ENCODE measurements at places on chromosomes 6 and 20.

GRCh38 chr6:118542184-118542952 is 5.7 kb upstream of the PLN start:
- DNase-seq = no peak

DNA sequence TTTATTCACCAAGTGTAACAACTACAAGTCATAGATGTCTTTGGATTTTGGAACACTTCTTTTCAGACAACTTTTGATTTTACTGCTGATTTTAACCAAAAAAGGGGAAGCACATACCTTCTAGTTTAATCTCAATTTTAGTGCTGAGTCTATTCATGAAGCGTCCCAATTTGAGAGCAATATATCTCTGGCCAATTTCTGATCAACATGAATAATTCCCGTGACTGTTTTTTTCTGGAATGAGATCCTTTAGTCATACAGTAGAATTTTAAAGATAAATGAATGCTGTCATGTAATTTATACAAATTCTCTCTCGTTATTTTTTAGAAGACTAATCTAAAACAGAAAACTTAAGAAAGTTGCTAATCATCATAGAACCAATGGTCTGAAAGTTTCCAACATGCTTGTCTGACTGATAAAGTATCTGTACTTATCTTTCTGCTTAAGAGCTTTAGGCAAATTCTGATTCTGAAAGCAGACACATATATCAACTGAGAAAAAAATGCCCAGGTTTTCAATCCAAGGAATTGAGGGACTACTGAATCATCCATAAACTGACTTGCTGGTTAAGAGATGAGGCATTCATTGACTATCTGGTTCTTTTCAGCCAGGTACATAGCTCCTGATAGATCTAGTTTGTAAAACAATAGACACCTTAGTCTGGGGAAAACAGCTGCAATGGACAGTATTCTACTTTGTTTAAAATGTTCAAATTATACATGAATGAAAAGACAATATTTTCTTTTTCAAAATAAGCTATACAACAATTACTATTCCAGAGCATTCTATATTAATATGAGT is 657.5 kb downstream of the RFPL4B start:
- no peak for DNase-seq

DNA sequence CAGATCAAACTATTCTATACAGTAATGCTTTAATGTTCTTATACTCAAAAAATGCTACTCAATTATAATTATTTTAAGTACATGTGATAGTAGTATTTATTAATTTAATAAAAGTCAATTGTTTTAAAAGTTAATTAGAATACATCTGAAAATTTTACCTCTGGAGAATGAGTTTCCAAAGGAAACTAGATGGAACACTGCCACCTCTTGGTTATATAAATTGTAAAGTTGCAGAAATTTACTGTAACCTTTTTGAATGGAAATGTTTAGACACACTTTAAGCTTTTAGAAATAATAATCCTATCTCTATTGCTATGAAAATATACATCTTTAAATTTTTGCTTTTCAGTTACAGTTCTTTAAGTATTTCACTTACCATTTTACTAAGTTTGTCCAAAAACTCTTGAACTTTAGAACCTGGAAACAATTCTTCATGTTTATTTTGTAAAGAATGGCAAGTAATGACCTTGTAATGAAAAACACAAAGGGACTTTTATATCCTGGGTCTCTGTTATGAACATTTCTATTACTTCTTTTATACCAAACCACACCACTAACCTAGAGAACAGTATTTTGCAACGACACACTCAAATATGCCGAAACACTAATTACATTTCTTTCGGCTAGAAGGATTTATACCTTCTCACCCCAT is 10.9 kb upstream of the BMP5 start:
- no peak for DNase-seq

DNA sequence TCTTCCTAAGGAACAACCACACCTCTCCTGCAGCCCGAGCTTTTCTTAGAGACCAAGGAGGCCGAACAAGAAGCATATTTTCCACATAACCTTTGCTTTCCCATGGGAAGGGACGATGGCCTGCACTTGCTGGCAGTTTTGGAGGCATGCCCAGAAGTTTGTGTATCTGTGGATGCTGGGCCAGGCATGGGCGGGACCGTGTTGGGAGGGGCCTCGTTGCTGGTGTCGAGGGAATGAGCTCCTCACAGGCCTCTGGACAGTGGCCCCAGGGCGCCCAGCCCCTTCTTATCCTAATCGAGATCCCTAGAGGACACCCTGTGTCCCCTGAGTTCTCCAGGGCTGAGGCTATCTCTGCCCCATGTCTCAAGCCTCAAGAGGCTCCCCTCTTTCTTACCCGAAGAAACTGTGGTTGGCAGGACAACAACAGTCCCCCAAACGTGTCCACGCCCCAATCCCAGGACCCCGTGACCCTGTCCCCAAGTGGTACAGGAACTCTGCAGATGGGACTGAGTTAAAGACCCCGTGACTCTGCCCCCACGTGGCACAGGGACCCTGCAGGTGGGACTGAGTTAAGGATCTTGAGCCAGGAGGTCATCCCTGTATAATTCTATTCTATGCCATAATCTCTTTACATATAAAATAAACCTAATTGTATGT is 99.5 kb upstream of the BHLHE23 start:
- DNase-seq = no peak

- no peak for DNase-seq
Observed at GRCh38 chr20:11229772-11230171, 556.0 kb upstream of the JAG1 start.

GRCh38 chr6:30378290-30378937 is 33.5 kb downstream of the RPP21 start:
- DNase-seq = no peak

GRCh38 chr6:32883789-32884188 is 29.8 kb downstream of the PSMB9 start:
- no peak for DNase-seq

GRCh38 chr20:62236200-62236599 is 2.1 kb upstream of the OSBPL2 start:
- DNase-seq = no peak

DNA sequence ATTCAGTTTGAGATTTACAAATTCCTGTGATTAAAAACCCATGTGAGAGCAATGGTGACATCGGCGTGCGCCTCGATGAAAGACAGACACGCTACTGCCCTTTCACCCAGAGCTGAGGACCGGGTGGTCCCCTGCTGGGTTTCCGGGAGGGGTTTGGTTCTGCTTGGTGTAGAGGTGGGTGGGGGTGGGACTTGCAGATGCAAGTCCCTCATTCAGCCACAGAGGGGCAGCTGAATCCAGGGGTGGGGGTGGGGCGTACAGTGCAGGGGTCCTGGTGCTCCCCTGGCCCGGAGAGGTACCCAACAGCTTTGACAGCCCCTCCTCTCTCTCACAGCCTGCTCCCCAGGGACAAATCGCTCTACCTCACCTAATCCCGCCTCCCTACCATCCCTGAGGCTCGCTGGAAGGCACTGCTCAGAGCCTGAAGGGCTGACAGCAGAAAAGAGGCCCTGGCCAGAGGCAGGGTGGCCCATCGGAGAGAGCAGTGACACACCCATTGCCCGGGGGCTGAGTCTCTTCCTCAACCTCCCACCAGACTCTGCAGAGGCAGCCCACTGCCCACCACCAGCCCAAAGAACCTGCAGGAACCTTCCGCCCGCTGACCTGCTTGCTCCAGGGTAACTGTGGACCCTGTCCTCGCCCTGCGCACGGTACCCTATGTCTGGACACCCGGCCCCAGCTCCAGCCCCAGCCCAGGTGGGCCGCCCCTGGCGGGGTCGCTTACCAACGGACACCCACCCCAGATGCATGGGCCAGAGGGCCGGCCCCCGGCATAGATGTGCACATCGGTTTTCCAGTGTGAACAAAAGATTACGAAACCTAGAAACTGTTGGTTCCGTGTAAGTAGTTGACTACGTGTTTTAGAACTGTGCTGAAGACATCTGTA is 118.4 kb downstream of the JPH2 start:
- no peak for DNase-seq

GRCh38 chr20:57584768-57585461 is 24.0 kb downstream of the PCK1 start:
- no peak for DNase-seq

- DNase-seq = no peak
Observed at GRCh38 chr20:62161347-62161746, 17.8 kb downstream of the SS18L1 start.

DNA sequence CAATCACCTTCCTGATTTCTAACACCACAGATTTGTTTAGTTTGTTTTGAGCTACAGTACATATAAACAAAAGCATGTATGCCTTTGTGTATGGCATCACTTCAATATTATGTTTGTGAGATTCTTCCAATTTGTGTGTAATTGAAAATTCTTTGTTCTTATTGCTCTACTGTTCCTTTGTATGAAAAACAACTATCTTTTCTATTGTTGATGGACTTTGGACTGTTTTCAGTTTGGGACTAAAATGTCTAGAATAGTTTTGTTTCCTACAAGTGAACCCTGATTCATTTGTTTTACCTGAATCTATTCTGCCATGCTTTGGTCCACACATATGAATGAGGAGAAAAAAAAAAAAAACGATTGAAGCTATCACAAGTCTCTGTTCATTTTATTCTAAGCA is 21.2 kb upstream of the ZNF184 start:
- DNase-seq = no peak

DNA sequence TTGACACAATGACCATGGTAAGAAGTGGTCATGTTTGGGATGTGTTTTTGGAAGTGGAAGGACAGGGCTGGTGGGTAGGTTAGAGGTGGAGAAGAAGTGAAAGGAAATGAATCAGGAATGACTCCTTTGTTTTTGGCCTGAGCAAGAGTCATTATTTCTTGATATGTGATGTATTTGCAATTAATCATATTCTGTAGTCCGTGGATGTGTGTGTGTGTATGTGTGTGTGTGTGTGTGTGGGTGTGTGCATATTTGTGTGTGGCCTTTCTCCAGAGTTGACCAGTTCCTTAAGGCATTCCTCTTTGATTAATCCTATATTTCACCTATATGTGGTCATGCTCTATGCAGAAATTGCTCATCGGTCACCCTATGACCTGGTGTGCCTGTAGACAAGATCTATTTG is 130.7 kb downstream of the UTRN start:
- DNase-seq = no peak

GRCh38 chr6:31945507-31946369 is at the start of gene CFB:
TSS of gene CFB (plus strand) at chr6:31946095. CDS start at chr6:31946222, 127 bp downstream.
- DNase-seq = no peak

GRCh38 chr6:13803581-13803980 is 10.8 kb downstream of the MCUR1 start:
- no peak for DNase-seq

GRCh38 chr6:110542311-110543024 is 66.1 kb upstream of the SLC22A16 start:
- DNase-seq = no peak

GRCh38 chr20:11902285-11902697 is 15.4 kb upstream of the BTBD3 start:
- DNase-seq = no peak

DNA sequence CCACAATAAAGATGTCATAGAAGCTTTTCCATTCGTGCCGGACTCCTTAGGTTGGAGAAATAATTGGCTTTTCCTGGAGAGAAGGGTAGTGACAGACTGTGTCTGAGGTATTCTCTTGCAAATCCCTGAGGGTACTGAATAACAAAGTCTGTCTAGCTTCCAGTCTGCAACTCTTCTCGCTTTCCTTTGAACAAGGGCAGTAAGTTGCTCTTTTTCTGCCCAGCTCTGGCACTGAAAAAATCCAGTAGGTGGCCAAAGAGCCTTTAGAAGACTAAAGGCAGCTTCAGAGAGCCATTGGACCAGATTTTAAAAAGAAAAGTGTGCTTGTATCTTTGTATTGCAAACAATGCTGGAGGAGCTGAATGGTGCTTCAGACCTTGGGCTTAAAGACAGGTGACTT is 20.7 kb upstream of the RREB1 start:
- no peak for DNase-seq

GRCh38 chr6:1747003-1747402 is 137.3 kb downstream of the FOXC1 start:
- no peak for DNase-seq

DNA sequence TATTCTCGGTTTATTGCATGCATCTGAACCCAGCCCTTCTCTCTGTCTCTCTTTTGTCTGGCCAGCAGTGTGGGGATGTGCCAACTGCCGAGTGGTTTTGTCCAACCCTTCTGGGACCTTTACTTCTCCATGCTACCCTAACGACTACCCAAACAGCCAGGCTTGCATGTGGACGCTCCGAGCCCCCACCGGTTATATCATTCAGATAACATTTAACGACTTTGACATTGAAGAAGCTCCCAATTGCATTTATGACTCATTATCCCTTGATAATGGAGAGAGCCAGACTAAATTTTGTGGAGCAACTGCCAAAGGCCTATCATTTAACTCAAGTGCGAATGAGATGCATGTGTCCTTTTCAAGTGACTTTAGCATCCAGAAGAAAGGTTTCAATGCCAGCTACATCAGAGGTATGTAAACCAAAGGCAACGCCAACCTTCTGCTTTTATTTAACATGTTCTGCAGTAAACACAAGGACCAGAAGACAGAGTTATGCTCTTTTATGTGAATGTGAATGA is 65.8 kb downstream of the ADGRG6 start:
- no peak for DNase-seq

GRCh38 chr6:107866606-107867301 is 42.6 kb upstream of the SCML4 start:
- DNase-seq = no peak

- DNase-seq = no peak
Observed at GRCh38 chr20:33881989-33882388, 70.8 kb downstream of the CHMP4B start.

DNA sequence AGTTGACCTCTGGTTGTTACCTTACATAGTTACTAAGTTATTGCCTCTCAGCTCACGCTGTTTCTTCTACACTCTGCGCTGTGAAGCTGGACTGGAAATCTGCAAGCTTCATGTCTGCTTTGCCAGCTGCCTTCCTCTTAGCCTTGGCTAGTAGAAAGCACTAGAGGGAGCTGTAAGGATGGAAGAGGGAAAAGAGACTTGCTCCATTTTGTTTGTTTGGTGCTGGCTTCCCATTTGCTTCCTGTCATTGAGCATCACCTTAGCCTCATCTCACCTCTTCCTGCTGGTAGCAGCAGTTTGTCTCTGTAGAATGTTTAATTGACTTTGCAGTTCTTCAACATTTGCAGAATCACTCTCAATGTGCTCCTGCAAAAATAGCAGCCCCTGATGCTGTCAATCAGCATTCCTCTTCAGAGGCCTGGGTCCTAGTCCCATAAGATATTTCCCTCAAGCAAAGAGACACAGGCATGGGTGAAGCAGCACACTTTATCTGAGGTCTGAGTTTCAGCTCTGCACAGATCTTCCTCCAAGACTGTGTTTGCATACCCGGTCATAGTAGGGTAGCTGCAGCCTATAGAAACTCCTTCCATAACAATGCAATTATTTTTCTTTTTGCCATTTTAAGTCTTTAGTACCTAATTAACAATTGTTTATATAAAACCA is 302.2 kb upstream of the EPHA7 start:
- DNase-seq = no peak

DNA sequence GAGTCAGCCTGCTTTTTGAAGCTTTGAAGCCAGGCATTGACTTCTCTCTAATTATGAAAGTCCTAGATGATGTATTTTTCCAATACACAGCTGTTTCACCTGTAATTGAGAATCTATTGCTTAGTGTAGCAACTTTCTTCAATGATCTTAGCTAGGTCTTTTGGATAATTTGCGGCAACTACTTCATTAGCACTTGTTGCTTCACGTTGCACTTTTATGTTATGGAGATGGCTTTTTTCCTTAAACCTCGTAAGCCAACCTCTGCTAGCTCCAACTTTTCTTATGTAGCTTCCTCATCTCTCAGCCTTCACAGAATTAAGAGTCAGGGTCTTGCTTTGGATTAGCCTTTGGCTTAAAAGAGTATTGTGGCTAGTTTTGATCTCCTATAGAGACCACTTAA is 44.8 kb downstream of the PHIP start:
- DNase-seq = no peak
